CD4-positive, alpha-beta T cell treated with Interleukin-15 for 4 hours (primary cell): ENCODE measurements at places on chromosomes 7 and 10.

GRCh38 chr7:130425796-130426195 lies 15.0 kb downstream of the CEP41 start:
- DNase-seq: no peak

- DNase-seq: no peak
Observed at GRCh38 chr7:132158166-132158565, 418.1 kb downstream of the PLXNA4 start.

GRCh38 chr10:96014473-96015102 lies 28.8 kb upstream of the CCNJ start:
- DNase-seq: no peak

DNA sequence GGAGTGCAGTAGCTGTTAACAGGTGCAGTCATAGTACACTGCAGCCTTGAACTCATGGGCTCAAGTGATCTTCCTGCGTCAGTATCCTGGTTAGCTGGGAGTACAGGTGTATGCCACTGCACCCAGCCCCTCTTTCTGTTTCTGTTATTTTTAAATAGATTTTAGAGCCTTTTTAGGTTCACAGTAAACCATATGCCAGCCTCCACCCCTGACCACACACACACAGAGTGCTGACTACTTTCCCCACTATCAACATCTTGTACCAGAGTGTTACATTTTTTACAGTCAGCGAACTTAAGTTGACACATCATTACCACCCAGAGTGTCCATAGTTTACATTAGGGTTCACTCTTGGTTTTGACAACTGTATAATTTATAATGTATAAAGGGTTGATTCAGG lies 32.1 kb downstream of the MARCHF5 start:
- no peak for DNase-seq

- DNase-seq: no peak
Observed at GRCh38 chr7:149004405-149005370, 23.6 kb downstream of the PDIA4 start.

- DNase-seq: peak; percentile 69
Observed at GRCh38 chr10:88270871-88271713, 312.0 kb downstream of the RNLS start.

DNA sequence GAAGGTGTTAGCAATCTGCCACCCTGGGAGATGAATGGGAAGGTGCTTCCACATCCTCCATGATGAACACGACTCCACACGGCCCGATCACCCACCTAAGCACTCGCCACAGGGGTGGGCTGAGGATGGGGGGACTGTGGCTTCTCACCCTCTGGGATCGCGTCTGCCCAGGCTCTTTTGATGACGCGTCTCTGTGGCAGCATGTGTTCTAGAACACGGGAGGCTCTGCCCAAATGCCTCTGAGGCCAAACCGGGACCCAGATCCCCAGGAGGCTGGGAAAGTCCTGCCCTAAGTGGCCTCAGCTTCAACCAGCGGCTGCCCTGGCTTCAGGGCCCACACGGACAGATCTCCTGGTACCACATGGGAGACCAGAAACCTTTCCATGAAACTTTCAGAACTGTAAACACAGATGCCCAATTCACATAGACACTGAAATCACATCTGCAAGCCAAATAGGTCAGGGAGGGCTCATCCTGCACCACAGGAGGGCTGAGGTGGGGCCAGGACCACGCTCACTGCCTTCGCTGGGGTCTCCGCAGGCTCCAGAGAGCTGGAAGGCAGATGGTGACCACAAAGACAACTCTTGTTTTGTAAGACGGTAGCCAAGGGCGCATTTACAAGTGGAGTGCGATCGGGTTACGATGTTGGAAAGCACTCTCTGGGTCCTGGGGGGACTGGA lies 200.6 kb downstream of the PTPRN2 start:
- no peak for DNase-seq

- DNase-seq: no peak
Observed at GRCh38 chr7:134866617-134867016, 87.2 kb downstream of the CALD1 start.

GRCh38 chr10:2038036-2038435 lies 300.7 kb upstream of the ADARB2 start:
- no peak for DNase-seq

GRCh38 chr7:139571651-139572050 lies 48.2 kb downstream of the CLEC2L start:
- DNase-seq: no peak

GRCh38 chr7:148332191-148333186 lies 258.1 kb upstream of the C7orf33 start:
- no peak for DNase-seq

GRCh38 chr7:20188567-20188966 lies 28.6 kb downstream of the MACC1 start:
- DNase-seq: no peak

DNA sequence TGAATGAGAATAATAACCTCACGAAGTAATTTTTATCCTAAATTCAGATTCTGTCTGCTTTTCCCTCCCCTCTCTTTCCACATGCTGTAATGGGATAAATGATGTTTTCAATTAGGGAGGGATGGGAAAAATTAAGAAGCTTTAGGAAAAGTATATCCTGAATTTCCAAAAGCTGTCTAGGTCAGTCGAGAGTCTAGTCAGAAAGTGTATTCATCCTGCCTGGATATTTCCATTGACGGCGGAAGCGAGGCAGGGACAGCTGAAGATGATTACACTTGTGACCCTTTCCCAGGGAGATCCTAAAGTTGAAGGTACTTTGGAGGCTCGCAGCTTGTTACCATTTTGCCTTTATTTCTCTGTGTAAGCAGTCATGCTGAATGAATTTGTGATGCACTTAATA lies 204.1 kb downstream of the ZNF365 start:
- DNase-seq: no peak

DNA sequence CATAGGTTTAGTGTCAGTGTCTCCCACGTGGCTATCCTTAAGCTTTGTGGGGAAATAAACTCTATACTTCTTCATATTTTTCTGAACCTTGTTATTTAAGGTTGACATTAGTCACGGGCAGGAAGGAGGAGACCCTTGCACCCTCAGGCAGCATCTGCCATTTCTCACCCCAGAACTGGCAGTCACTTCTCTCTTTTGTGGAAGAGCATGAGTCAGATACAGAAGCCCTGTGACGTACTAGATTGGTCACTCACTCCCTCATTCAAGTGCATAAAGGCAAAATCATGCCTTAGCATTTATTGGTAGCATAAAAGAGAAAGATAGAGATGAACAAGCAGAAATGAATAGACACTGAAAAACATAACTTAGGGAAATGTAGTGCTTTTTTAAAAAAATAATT lies 206.0 kb upstream of the MDFIC start:
- no peak for DNase-seq

DNA sequence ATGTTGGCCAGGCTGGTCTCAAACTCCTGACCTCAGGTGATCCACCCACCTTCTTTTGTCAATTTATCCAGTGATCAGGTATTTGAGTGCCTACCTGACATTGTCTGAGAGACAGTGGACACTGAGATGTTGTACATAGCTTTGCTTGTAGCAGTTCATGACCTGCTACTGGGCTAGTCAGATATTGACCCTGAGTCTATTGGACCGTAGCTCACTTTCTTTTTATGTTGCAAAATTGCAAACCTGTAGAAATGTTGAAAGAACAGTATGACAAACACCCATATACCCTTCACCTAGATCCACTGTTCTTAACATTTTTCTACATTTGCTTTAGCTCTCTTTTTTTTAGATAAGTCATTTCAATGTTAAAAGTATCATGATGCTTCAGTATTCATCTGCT lies 410.4 kb upstream of the GALNT17 start:
- DNase-seq: no peak

- peak; percentile 83 for DNase-seq
Observed at GRCh38 chr10:33132626-33133025, 174.6 kb upstream of the ITGB1 start.

GRCh38 chr7:24381894-24382505 lies 98.0 kb downstream of the NPY start:
- DNase-seq: no peak

DNA sequence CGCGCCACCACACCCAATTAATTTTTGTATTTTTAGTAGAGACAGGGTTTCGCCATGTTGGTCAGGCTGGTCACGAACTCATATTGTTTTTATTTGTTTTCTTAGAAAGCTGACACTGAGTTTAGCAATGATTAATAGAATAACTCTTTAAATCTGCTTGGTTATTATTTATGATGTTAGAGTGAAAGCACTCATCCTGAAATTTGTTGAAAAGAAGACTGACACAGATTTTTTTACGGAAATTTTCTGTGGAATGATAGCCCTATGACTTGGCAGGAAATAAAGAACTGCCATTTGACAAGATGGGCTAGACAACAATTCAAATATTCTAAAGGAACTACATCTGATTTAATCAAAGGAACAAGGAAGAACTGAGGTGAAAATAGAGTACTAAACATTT lies 4.3 kb upstream of the GSAP start:
- DNase-seq: no peak

DNA sequence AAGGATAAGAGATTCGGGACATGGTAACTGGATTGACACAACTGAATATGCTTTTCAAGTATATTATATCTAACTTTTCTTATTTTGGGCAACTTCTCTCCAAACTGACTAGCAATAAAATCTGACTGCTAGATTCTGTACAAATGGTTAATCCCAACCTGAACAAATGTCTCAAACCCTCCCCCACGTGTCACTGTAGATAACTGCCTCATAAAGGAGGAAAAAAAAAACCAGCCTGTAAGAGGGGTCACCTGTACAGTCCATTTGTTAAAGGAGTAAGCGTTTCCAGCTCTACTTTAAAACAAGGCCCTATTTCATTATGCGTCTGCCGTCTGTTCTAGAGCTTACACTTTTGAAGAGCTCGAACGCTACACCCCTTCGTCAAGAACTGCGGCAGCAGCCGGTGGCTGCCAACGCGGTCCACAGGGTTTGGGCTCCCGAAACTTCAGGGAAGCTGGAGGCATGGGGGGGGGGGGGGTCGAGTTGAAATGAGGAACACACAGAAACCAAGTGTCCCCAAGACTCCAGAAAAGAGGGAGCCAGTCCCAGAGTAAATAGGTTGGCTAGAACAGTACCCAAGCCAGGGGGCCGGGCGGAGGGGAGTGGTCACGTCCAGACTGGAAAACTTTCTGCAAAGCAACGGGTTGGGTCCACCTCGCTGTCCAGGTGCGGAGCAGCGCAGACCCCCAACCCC lies 492 bp downstream of the COG5 start:
- no peak for DNase-seq

GRCh38 chr7:28530175-28530802 lies 118.0 kb downstream of the CREB5 start:
- no peak for DNase-seq

- no peak for DNase-seq
Observed at GRCh38 chr7:112104120-112104519, 102.1 kb downstream of the DOCK4 start.

DNA sequence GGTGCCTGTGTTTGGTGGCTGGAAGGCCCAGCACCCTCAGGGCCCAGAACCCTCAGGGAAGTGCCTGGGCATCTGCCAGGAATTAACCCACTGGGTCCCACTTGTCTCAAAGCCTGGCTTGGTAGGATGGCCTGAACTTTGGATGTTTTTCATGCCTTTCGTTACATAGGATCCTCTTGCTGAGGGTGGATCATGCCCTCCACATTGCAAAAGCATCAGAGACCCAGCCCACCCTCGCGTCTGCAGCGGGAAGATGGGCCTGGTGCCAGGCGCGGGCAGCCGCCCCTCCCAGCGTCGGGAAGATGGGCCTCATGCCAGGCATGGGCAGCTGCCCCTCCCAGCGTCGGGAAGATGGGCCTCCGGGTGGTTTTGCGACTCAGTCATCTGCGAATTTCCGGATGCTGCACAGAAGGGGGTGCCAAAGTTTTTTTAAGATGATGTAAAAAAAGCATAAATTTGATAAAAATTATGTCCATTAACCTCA lies 51.9 kb upstream of the PRKAR1B start:
- DNase-seq: no peak

DNA sequence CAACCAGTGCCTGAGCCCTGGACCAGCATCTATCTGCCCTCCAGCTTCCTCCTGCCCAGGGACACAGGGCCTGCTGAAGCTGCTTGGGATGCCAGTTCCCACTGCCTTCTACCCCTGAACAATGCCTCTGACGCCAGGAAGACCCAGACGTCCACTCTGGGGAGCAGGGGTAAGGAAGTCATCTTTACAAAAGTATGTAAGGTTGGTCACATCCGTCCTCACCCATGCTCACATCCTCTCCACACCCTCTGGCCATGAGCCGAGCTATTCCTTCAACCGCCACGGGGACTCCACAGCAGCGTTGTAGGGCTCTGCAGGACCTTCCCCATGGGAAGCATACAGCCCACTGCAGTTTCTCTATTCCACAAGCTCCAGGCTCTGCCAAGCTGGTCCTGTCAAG lies 58.5 kb downstream of the CLRN3 start:
- DNase-seq: no peak

DNA sequence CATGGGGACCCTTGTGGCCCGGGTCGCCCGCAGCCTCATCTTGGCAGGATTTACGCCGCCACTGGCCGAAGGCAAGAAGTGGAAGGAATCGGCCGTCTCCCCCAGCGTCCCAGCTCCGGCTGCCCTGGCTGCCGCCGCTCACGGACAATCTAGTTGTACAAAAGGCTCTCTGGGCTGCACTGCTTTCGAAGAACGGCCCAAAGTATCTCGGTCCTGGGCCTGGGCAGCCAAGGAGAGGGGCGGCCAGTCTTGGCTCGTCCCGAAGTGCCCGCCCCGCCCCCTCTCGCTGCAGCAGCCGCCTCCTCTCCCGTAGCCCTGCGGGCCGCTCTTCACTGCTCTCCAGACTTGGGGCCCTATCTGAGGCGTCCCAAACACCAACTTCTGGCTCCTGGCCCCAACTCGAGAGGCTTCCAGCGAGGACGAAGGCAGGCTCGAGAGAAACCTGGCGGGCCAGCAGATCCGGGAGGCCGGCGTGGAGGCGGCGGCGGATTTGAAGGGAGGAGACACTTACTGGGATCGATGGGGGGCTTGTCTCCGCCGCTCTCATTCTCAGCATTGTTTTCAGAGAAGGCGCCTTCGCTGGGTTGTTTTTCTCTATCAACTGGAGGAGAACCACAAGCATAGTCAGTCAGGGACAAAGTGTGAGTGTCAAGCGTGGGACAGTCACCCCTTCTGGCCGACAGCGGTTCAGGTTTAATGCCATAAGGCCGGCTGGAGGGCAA lies 809 bp downstream of the HOXA9 start:
- no peak for DNase-seq

- DNase-seq: no peak
Observed at GRCh38 chr7:44505595-44505994, 15.1 kb upstream of the NUDCD3 start.

GRCh38 chr10:101066896-101067355 lies 5.1 kb downstream of the KAZALD1 start:
- DNase-seq: no peak
